Pancreas (tissue), 10 donors: ENCODE measurements at places on chromosomes 5 and 9. TPM values are rescaled to one million over a fixed set of nuclear protein-coding genes. Genes with fewer than 3 reads are reported as not detected.
A peak's percentile ranks its signal among the peaks of the same experiment; 100 is the strongest.

The FABP6 gene
- total RNA-seq, result not detected

DNA sequence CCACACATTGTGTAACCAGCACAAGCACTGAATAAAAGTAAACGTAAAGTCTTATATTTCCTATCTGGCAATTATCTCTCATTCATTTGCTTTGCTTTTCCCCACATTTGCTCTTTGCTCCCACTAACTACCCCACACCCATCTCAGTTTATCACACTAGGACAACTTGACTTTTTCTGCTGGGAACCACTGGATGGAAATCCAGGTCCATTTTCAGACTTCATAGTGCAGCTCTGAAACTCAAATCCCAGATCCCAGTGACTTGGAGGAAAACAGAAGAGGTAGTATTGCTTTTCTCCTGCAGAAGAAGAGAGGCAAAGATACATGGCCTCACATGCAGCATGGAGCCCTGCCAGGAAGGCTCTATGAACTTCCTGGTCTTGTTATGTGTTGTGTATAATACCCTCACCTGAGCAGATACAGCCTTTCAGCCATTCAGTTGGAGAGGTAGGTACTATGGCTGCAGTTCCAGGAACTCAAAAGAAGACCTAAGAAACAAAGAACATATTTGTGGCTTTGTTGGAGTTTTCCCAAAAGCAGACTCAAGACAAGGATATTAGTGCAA, 90.0 kb upstream of the NIPBL start:
- H3K4me1 ChIP-seq, result no peaks in the 10 kb centered on the region
- no peaks in the 10 kb centered on the region for H3K27me3 ChIP-seq
- no peaks in the 10 kb centered on the region for H3K36me3 ChIP-seq
- DNase-seq, result no peak

DNA sequence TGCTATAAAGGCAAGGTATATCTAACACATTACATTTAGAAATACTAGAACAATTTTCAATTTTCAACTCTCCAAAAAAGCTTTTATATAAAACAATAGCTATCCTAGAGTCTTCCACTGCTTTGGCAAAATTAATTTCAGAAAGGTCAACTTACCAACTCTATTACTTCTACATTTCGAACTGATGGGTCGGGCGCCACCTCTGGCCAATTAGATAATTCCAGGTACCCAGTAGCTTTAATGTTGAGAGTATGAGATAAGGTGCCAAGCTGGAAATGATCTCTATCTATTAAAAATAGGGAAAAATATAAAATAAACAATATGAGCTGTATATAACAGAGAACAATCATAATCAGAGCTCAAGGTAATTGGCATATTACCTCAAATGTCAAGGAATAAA, 166.6 kb downstream of the AP3B1 start:
- no peaks in the 10 kb centered on the region for H3K27me3 ChIP-seq
- H3K4me1 ChIP-seq, result no peaks in the 10 kb centered on the region
- H3K4me3 ChIP-seq, result no peak overlapping the region
- H3K36me3 ChIP-seq, result no peaks in the 10 kb centered on the region

- H3K27ac ChIP-seq, result no peak overlapping the region
- H3K27me3 ChIP-seq, result no peaks in the 10 kb centered on the region
- H3K4me3 ChIP-seq, result no peak overlapping the region
- no peaks in the 10 kb centered on the region for H3K4me1 ChIP-seq
These were observed 9.6 kb upstream of the MSH3 start for GRCh38 chr5:80644900-80645299.

GRCh38 chr5:127324756-127325155, 34.2 kb downstream of the MEGF10 start:
- H3K27me3 ChIP-seq, result no peaks in the 10 kb centered on the region
- no peak for DNase-seq
- peaks cover 16% of the 10 kb centered on the region for H3K4me1 ChIP-seq
- H3K4me3 ChIP-seq, result no peak overlapping the region

The ANKRD18B gene
- total RNA-seq, result 0.51 TPM

GRCh38 chr9:128121924-128122808, 5.4 kb downstream of the PTGES2 start:
- no peak overlapping the region for H3K27ac ChIP-seq
- peak; percentile 55 for DNase-seq
- H3K4me3 ChIP-seq, result no peak overlapping the region
- H3K27me3 ChIP-seq, result no peaks in the 10 kb centered on the region

The CARD9 gene
- 0.76 TPM for total RNA-seq

The TMC1 gene
- not detected for total RNA-seq

GRCh38 chr5:119840175-119840574, 210.8 kb downstream of the FAM170A start:
- H3K36me3 ChIP-seq, result no peaks in the 10 kb centered on the region
- no peak overlapping the region for H3K27ac ChIP-seq
- no peaks in the 10 kb centered on the region for H3K27me3 ChIP-seq
- DNase-seq, result no peak
- H3K4me1 ChIP-seq, result no peaks in the 10 kb centered on the region

- no peak overlapping the region for H3K27ac ChIP-seq
- no peak for DNase-seq
- no peaks in the 10 kb centered on the region for H3K36me3 ChIP-seq
- H3K27me3 ChIP-seq, result no peaks in the 10 kb centered on the region
- H3K4me3 ChIP-seq, result no peak overlapping the region
- no peaks in the 10 kb centered on the region for H3K4me1 ChIP-seq
These were observed 9.7 kb upstream of the CHD1 start for GRCh38 chr5:98938464-98938863.

DNA sequence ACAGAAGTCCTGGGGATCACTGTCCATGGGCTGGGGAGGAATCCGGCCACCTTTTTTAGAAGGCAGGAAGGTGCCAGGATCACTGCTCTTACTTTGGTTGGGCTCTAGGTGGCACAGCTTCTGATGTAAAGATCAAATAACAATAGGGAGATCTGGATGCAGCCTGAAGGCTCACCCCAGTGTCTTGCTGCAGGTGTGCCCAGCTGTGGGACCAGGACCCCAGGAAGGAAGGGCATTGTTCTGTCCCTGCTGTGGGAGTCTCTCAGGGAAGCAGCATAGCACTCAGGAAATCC, 69.6 kb downstream of the DAB2IP start:
- H3K4me1 ChIP-seq, result peaks cover 25% of the 10 kb centered on the region
- H3K27ac ChIP-seq, result peak overlapping the region; percentile 52
- no peak overlapping the region for H3K4me3 ChIP-seq
- no peaks in the 10 kb centered on the region for H3K36me3 ChIP-seq
- H3K27me3 ChIP-seq, result no peaks in the 10 kb centered on the region

GRCh38 chr5:11803436-11803835, 100.8 kb downstream of the CTNND2 start:
- no peak for DNase-seq
- no peaks in the 10 kb centered on the region for H3K4me1 ChIP-seq
- no peak overlapping the region for H3K27ac ChIP-seq
- no peak overlapping the region for H3K4me3 ChIP-seq
- no peaks in the 10 kb centered on the region for H3K27me3 ChIP-seq

DNA sequence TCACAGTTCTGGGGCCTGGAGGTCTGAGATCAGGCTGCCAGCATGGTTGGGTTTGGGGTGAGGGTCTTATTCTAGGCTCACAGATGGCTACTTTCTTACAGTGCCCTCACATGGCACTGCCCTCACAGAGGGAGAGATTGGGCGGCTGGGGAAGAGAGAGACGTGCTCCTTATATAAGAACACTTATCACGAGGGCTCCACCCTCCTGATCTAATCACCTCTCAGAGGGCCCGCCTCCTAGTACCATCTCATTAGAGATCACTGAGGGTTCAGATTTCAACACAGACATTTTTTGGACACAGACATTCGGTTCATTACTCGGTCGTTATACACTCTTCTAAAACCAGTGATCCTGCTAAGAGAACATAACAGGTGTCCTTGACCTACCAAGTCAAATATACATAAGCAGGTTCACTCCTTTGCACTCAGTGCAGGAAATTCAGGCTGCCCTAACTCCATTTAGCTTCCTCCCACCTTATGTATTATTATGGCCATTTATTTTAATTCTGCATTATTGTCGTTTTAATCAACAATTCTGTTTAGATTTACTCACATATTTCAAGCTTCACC, 121.7 kb downstream of the ICE1 start:
- no peak overlapping the region for H3K4me3 ChIP-seq
- no peaks in the 10 kb centered on the region for H3K27me3 ChIP-seq
- no peak overlapping the region for H3K27ac ChIP-seq
- no peaks in the 10 kb centered on the region for H3K4me1 ChIP-seq
- no peaks in the 10 kb centered on the region for H3K36me3 ChIP-seq

- no peak overlapping the region for H3K4me3 ChIP-seq
- H3K27me3 ChIP-seq, result no peaks in the 10 kb centered on the region
- no peaks in the 10 kb centered on the region for H3K36me3 ChIP-seq
- no peak overlapping the region for H3K27ac ChIP-seq
These were observed 40.4 kb upstream of the FGF1 start for GRCh38 chr5:142726188-142726731.

GRCh38 chr5:154756868-154757813, 2.0 kb downstream of the LARP1 start:
- H3K4me1 ChIP-seq, result peaks cover 27% of the 10 kb centered on the region
- peak; percentile 62 for DNase-seq
- H3K27ac ChIP-seq, result peak overlapping the region; percentile 98
- H3K27me3 ChIP-seq, result no peaks in the 10 kb centered on the region
